ENCODE measurements at places on chromosomes 5 and 9.
A peak's percentile ranks its signal among the peaks of the same experiment; 100 is the strongest.

GRCh38 chr5:127586811-127587210 lies 62.1 kb upstream of the CTXN3 start:
- DNase-seq, result no peak

- peak; percentile 92 for DNase-seq
Measured at GRCh38 chr5:36690041-36690961, 83.9 kb downstream of the SLC1A3 start.

GRCh38 chr9:127801955-127802575 lies 617 bp upstream of the FPGS start:
- peak; percentile 39 for DNase-seq

- DNase-seq, result peak; percentile 67
Measured at GRCh38 chr5:95664204-95664786, 17.7 kb downstream of the RFESD start.

GRCh38 chr5:59685793-59686192 lies 207.7 kb downstream of the PDE4D start:
- DNase-seq, result peak; percentile 23

DNA sequence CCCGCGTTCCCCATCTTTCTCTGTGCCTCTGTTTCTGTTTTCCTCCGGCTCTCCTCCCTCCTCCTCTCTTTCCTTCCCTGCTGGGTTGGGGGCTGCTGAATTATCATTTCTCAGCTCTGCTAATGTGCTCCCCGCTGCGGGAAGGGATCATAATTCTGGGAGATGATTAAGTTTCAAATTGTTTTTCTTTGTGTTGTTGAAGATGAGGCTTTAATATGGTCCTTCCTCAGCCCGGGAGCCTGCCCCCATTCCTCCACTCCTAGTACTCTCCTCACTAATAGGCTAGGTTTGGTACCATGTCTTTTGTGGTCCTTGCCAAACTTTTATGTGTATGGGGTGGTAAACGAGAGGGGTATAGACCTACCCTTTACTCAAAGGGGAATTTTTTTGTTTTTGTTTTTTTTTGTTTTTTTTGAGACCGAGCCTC lies 5.7 kb upstream of the PCDH1 start:
- DNase-seq, result no peak

DNA sequence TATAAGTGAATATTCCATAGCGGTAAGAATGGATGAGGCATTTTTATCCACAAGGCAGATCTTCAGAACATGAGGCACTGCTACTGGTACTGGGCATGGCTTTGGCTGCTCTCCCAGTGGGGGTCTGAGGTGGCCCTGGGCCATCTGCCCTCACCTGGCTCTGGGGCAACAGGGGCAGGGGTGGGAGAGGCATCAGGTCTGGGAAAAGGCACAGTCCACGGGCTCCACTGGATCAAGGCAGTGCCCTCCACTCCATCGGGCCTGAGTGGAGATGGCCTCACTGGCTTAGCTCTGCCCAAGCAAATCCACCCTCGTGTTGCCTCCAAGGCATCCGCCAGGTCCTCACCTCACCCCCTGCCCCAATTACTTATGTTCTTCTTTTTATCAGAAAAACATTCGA lies 10.9 kb upstream of the NKD2 start:
- DNase-seq, result no peak

- no peak for DNase-seq
Measured at GRCh38 chr9:2780846-2781245, 63.0 kb downstream of the PUM3 start.

DNA sequence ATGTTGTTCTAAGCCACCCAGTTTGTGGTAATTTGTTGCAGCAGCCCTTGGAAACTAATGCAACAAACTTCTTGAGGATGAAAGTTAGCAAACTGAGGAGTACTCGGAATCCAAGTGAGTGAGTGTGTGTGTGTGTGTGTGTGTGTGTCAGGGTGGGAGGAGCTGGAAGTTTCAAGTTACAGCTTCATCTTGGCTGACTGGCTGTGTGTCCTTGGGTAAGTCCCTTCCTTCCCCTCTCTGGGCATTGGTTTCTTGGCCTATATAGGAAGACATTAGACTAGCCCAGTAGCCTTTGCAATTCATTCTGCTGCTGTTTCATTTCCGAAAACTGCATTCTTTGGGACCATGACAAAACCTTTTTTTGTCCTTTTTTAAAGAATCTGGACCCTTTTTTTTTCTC lies 157.2 kb downstream of the MELK start:
- no peak for DNase-seq

- DNase-seq, result no peak
Measured at GRCh38 chr5:178683783-178684182, 46.7 kb downstream of the ZNF354A start.

GRCh38 chr5:83077662-83078261 lies 415 bp downstream of the XRCC4 start:
- DNase-seq, result peak; percentile 58

Measured in GM23248 (cell line).